Effector memory CD8-positive, alpha-beta T cell (primary cell): ENCODE measurements at places on chromosomes 4 and X.

GRCh38 chrX:130468395-130468923, 66.7 kb downstream of the RBMX2 start:
- DNase-seq, result no peak

GRCh38 chrX:41913476-41913875, 9.9 kb downstream of the CASK start:
- no peak for DNase-seq

DNA sequence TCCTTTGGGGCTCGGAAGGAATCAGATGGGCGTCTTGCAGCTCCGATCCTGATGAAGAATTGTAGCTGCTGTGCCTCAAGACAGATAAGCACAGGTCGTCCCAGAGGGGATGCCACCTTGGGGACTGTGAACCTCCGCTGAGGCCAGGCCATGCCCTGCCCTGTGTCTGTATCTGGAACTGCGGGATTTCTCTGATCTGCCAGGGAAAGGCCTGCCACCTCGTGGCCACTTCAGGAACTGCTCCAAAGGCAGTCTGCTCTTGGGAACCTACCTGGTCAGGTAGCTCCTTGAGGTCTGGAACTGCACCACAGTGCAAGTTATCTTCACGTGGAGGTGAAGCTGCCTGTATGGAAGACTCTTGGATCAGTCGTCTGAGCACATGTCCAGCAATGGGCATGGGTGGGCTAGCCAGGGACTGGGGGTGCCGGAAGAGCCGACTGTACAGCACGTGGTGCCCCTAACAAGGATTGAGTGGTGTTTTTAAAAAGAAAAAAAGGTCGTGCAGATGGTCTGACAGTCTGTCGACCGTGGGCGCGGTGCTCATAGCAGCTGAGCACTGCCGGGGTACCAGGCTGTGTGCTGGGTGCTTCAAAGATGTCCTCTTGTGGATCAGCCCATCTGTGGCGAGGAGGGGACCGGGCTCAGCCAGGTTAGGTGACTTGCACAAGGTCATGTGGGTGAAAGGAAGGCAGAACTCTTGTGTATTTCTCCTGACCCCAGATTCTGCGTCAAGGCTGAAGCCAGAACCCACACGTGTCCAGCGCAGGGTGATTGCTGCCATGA, 3.1 kb upstream of the GRPEL1 start:
- peak; percentile 87 for DNase-seq

DNA sequence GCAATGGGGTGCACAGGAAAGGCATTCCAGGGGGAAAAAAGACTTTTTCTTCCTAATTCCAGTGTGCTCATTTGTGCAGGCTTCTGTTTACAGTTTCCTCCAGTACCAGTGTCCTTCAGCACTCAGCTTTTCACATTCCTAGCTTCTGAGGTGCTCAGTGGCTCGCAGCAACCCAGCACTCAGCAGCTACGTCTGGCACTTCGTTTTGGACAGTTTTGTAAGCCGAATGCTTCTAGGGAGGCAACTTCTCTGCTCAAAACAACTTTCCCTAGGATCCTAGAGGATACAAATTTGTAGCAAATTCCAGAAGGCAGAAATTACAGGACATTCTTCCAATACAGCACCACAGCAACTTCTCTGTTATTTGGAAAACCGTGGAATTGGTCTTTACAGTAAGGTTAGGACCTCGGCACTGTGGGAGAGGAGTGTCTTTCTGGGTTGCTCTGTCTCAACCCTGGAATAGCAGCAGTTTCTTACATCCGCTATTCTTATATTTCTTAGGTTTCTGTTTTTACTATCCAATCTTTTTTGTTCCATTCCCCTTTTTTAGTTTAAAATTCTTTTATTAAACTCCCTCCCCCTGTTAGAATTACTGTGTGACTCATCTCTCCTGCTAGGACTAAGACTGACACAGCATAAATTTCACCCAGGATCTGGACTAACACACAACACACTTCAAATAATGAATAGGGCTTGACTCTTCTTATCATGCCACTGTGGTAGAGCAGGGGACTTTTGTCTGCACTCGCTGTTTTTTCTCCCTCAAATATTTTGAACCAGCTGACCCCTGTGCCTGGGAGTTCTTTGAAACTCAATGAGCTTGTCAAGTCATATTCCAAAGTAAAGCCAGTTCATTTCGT, 1314.7 kb downstream of the FSTL5 start:
- DNase-seq, result no peak

- DNase-seq, result no peak
Measured at GRCh38 chr4:33062155-33062806, 2342.1 kb downstream of the PCDH7 start.

- no peak for DNase-seq
Measured at GRCh38 chr4:118313098-118313497, 39.7 kb downstream of the PRSS12 start.

- no peak for DNase-seq
Measured at GRCh38 chr4:120520761-120521160, 401.8 kb downstream of the PRDM5 start.

- DNase-seq, result no peak
Measured at GRCh38 chr4:70940134-70940533, 38.0 kb downstream of the MOB1B start.

GRCh38 chr4:116925900-116926457, 159.4 kb downstream of the TRAM1L1 start:
- DNase-seq, result no peak

- no peak for DNase-seq
Measured at GRCh38 chr4:152599636-152600035, 63.7 kb upstream of the FBXW7 start.

GRCh38 chr4:169272265-169272886, 1.6 kb upstream of the SH3RF1 start:
- no peak for DNase-seq
